ENCODE measurements at places on chromosomes 13 and 19.

DNA sequence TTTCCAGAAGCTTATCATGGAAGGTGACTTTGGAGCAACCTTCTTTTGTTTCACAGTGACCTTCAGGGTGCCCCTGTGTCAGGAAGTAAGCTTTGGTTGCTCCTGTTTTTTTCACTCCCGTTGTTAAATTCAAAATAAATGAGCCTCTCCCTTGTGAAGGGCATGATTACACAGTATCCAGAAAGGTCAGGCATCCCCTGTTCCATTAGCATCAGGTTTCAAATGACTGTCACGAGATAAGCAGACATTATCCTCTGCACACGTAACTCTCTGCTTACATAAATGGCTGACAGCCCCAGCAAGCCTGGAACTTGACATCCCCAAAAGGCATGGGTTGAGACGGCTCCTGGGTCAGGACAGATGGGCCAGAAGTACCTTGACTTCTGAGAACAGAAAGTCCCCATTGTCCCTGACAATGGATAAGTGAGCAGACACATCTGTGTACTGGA is 52.0 kb downstream of the RAB20 start:
- no peak for DNase-seq
- peaks cover 50% of the 10 kb centered on the region for H3K36me3 ChIP-seq
- no peaks in the 10 kb centered on the region for H3K27me3 ChIP-seq
- no peak overlapping the region for H3K27ac ChIP-seq
- no peak overlapping the region for H3K4me3 ChIP-seq

- H3K27ac ChIP-seq = peak overlapping the region; percentile 55
- DNase-seq = no peak
- H3K36me3 ChIP-seq = no peaks in the 10 kb centered on the region
- no peak overlapping the region for H3K4me3 ChIP-seq
Observed at GRCh38 chr19:7482584-7483439, 6.0 kb downstream of the PEX11G start.

DNA sequence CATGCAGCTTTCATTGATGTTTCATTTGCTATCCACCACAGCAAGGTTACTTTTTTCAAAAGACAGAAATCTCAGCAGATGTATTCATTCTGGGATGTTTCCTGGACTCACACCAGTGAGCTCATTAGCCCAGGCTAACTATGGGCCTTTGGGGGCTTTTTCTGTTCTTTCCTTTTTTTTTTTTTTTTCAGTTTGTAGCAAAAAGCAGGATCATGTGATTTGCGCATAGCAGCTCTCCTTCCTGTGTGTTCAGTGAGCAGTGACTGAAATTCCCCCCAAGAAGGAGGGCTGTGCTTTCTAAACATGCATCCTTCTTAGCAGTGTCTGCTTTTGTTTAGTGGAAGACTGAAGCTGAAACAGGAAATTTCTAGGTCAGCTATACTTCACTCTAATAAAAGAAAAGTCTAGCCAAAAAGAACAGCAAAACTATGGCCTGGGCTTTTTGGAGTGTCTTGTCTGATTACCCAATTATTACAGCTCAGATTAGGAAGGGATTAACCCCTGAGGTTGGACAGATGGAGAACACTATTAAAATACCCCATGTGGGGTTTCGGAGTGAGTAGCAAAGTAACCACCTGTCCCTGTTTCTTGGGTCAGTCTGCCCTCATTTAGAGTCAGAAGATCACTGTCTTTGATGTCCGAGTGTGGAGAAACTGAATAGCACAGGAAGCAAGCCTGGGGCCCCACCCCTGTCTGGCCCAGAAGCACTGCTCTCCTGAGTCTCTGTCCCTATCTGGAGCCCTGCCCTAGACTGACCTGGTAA is 8.9 kb upstream of the AMER2 start:
- peaks cover 17% of the 10 kb centered on the region for H3K27me3 ChIP-seq
- H3K27ac ChIP-seq = no peak overlapping the region
- H3K36me3 ChIP-seq = no peaks in the 10 kb centered on the region

DNA sequence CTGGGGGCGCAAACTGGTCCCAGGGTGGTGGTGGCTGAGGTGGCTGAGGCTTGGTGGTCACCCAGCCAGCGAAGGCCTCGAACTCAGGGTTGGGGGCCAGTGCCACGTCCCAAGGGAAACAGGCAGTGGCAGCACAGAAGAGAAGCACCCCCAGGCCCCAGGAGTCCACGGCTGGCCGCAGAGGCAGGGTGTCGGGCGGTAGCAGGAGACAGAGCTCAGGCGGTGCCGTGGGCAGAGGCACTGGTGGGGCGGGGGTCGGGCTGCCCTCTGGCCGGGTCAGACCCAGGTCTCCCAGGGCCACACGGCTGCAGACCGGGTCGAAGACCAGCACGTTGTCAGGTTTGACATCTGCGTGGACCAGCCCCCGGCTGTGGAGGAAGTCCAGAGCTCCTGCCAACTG is 4.2 kb upstream of the SBK2 start:
- no peak for DNase-seq
- H3K36me3 ChIP-seq = no peaks in the 10 kb centered on the region
- no peaks in the 10 kb centered on the region for H3K4me1 ChIP-seq
- no peak overlapping the region for H3K4me3 ChIP-seq

- no peak overlapping the region for H3K27ac ChIP-seq
- peaks cover 8% of the 10 kb centered on the region for H3K4me1 ChIP-seq
- no peaks in the 10 kb centered on the region for H3K27me3 ChIP-seq
- no peak overlapping the region for H3K4me3 ChIP-seq
Observed at GRCh38 chr19:46357846-46358583, 11.1 kb downstream of the PPP5C start.

GRCh38 chr19:45577111-45577905 is 7.3 kb downstream of the OPA3 start:
- H3K27me3 ChIP-seq = no peaks in the 10 kb centered on the region
- peaks cover 16% of the 10 kb centered on the region for H3K4me1 ChIP-seq
- H3K36me3 ChIP-seq = peaks cover 5% of the 10 kb centered on the region
- H3K27ac ChIP-seq = no peak overlapping the region

GRCh38 chr13:75513271-75513670 is 24.4 kb downstream of the COMMD6 start:
- H3K27me3 ChIP-seq = no peaks in the 10 kb centered on the region
- no peaks in the 10 kb centered on the region for H3K36me3 ChIP-seq
- H3K4me1 ChIP-seq = no peaks in the 10 kb centered on the region
- DNase-seq = no peak
- no peak overlapping the region for H3K4me3 ChIP-seq

- no peak overlapping the region for H3K27ac ChIP-seq
- H3K4me1 ChIP-seq = no peaks in the 10 kb centered on the region
- no peak for DNase-seq
- H3K36me3 ChIP-seq = no peaks in the 10 kb centered on the region
Observed at GRCh38 chr19:31275068-31275334, 74.2 kb downstream of the TSHZ3 start.

DNA sequence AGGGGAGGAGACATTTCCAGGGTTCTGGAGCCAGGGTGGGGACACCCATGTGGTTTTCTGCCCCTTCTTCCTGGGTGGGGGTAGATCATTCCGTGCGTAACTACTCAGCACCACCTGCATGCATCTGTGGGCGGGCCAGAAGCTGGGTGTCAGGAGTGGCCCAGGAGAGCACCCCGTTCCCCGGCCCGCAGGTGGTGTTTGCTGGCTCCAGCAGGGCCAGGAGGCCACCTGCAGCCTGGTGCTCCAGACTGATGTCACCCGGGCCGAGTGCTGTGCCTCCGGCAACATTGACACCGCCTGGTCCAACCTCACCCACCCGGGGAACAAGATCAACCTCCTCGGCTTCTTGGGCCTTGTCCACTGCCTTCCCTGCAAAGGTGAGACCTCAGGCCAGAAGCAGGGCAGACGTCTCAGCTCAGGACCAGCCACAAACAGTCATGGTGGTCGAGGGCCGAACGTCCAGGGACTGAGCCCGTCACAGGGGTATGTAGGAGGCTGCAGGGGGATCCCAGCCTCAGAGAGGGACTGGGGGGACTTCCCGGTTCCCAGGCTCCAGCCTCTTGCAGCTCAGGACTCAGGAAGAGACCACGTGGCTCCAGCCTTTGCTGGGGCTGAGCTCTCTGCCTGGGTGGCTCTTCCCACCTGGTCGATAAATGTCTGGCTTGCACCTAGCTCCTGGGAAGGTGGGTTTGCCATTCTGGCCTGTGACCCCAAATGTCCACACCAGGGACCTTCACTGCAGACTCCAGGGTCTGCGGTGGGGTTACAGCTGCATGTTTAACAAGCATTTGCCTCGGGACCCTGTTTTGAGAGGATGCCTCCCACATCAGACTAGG is 1.6 kb downstream of the FSTL3 start:
- H3K27ac ChIP-seq = peak overlapping the region; percentile 95
- H3K27me3 ChIP-seq = no peaks in the 10 kb centered on the region
- H3K4me1 ChIP-seq = peaks cover 19% of the 10 kb centered on the region
- H3K36me3 ChIP-seq = no peaks in the 10 kb centered on the region
- DNase-seq = peak; percentile 78

- DNase-seq = no peak
- no peak overlapping the region for H3K4me3 ChIP-seq
- H3K27me3 ChIP-seq = no peaks in the 10 kb centered on the region
- H3K36me3 ChIP-seq = no peaks in the 10 kb centered on the region
- H3K27ac ChIP-seq = no peak overlapping the region
- no peaks in the 10 kb centered on the region for H3K4me1 ChIP-seq
Observed at GRCh38 chr13:83153848-83154247, 728.4 kb downstream of the SLITRK1 start.

DNA sequence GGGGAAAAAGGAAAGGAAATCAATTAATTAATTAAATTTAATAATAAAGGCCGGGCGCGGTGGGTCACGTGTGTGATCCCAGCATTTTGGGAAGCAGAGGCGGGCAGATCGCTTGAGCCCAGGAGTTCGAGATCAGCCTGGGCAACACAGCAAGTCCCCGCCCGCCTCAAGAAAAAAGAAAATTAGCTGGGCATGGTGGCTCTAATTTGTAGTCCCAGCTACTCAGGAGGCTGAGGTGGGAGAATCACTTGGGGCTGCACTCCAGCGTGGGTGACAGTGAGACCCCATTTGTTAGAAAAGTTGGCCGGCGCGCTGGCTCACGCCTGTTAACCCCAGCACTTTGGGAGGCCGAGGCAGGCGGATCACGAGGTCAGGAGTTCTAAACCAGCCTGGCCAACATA is 733 bp upstream of the CD320 start:
- H3K27ac ChIP-seq = peak overlapping the region; percentile 77
- H3K4me1 ChIP-seq = peaks cover 27% of the 10 kb centered on the region
- peaks cover 23% of the 10 kb centered on the region for H3K36me3 ChIP-seq
- H3K27me3 ChIP-seq = no peaks in the 10 kb centered on the region

- no peaks in the 10 kb centered on the region for H3K4me1 ChIP-seq
- no peaks in the 10 kb centered on the region for H3K36me3 ChIP-seq
- H3K27me3 ChIP-seq = no peaks in the 10 kb centered on the region
- DNase-seq = no peak
- no peak overlapping the region for H3K4me3 ChIP-seq
- no peak overlapping the region for H3K27ac ChIP-seq
Observed at GRCh38 chr13:93614776-93615175, 388.2 kb downstream of the GPC6 start.

DNA sequence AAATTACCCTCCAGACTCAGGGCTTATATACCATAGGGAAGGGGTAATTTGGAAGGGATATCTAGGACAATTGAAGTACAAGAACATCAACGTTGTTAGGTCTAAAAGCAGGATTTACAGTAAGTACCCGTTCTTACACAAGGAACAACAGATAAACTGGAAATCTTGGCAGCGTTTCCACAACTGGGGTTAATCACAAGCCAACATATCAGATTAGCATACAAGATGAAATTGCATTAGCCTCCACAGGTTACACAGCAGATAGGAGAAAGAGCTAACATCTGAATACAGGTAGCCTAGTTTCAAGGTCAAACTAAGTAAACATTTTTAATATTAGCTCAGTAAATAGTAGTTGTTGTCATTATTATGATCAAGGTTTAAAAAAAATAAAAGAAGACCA is 1214.0 kb upstream of the PCDH20 start:
- no peaks in the 10 kb centered on the region for H3K36me3 ChIP-seq
- H3K4me1 ChIP-seq = no peaks in the 10 kb centered on the region
- H3K27me3 ChIP-seq = no peaks in the 10 kb centered on the region
- H3K27ac ChIP-seq = no peak overlapping the region
- DNase-seq = no peak
- H3K4me3 ChIP-seq = no peak overlapping the region

GRCh38 chr13:114090476-114090875 is 41.9 kb downstream of the RASA3 start:
- no peaks in the 10 kb centered on the region for H3K27me3 ChIP-seq
- no peak overlapping the region for H3K4me3 ChIP-seq
- no peaks in the 10 kb centered on the region for H3K36me3 ChIP-seq
- no peak overlapping the region for H3K27ac ChIP-seq
- H3K4me1 ChIP-seq = no peaks in the 10 kb centered on the region

DNA sequence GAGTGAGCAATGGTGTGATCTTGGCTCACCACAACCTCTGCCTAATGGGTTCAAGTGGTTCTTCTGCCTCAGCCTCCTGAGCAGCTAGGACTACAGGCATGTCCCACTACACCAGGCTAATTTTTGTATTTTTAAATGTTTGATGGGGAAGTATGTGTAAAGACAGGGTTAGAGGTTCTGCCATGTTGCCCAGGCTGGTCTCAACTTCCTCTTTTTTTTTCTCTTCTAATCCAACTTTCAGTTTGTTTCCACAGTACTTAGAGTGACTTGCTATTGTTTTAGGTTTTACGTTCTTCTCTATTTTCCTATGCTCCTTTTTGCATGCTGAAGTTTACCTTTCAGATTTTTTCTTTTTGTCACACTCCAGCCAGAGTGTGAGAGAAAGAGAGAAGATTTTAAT is 1433.0 kb downstream of the UQCRFS1 start:
- H3K4me3 ChIP-seq = no peak overlapping the region
- no peak overlapping the region for H3K27ac ChIP-seq
- H3K4me1 ChIP-seq = no peaks in the 10 kb centered on the region
- no peaks in the 10 kb centered on the region for H3K27me3 ChIP-seq

- peaks cover 80% of the 10 kb centered on the region for H3K36me3 ChIP-seq
- DNase-seq = no peak
- no peak overlapping the region for H3K4me3 ChIP-seq
- no peak overlapping the region for H3K27ac ChIP-seq
- no peaks in the 10 kb centered on the region for H3K27me3 ChIP-seq
- H3K4me1 ChIP-seq = peaks cover 15% of the 10 kb centered on the region
Observed at GRCh38 chr13:45398877-45399276, 19.3 kb downstream of the SLC25A30 start.

GRCh38 chr19:52734331-52734892 is 432 bp downstream of the ZNF611 start:
- no peak for DNase-seq
- H3K27me3 ChIP-seq = no peaks in the 10 kb centered on the region
- peak overlapping the region; percentile 95 for H3K27ac ChIP-seq
- no peaks in the 10 kb centered on the region for H3K4me1 ChIP-seq
- no peaks in the 10 kb centered on the region for H3K36me3 ChIP-seq

GRCh38 chr13:47100214-47100853 is 203.5 kb upstream of the HTR2A start:
- no peaks in the 10 kb centered on the region for H3K36me3 ChIP-seq
- H3K27ac ChIP-seq = no peak overlapping the region

GRCh38 chr19:9040131-9040530 is 29.9 kb upstream of the MUC16 start:
- H3K4me1 ChIP-seq = no peaks in the 10 kb centered on the region
- H3K36me3 ChIP-seq = no peaks in the 10 kb centered on the region
- H3K4me3 ChIP-seq = no peak overlapping the region
- H3K27ac ChIP-seq = no peak overlapping the region
- H3K27me3 ChIP-seq = no peaks in the 10 kb centered on the region
- DNase-seq = no peak
